Activated CD4-positive, CD25-positive, alpha-beta regulatory T cell treated with anti-CD3 and anti-CD28 coated beads, Interleukin-2, amount 50 U/mL, for 24 hours (primary cell): ENCODE measurements at places on chromosomes 1 and 21.
A peak's percentile ranks its signal among the peaks of the same experiment; 100 is the strongest.

GRCh38 chr1:151479462-151479861, 20.2 kb upstream of the POGZ start:
- no peak for ATAC-seq

GRCh38 chr1:20469406-20470076, 16.5 kb downstream of the CAMK2N1 start:
- no peak for ATAC-seq

GRCh38 chr1:15918962-15919715, 56.8 kb downstream of the ZBTB17 start:
- ATAC-seq: peak; percentile 99

GRCh38 chr1:204746838-204747442, 61.4 kb upstream of the LRRN2 start:
- ATAC-seq: peak; percentile 51

DNA sequence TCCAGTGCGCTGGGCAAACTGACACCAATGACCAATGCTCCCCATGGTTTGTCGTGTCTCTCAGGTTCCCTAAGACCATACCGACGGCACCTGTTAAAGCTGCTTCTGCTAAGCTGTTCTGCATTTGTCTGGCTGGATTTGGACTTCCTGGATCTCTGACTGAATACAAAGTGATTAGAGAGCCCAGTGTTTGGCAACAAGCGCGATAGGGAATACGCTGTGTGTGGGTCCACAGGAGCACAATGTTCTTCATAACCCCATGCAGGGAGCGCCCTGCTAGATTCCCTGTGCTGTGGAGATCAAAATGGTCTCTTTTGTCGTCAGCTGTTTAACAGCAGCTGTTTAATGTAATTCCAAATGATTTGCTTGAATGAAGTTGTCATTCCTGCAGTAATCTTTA, 26.0 kb upstream of the ESRRG start:
- ATAC-seq: no peak

GRCh38 chr1:226569879-226570547, 21.4 kb downstream of the STUM start:
- ATAC-seq: peak; percentile 60

- no peak for ATAC-seq
Observed at GRCh38 chr21:43343095-43343991, 83.6 kb downstream of the SIK1 start.

GRCh38 chr1:60277269-60277668, 203.7 kb upstream of the C1orf87 start:
- ATAC-seq: no peak

DNA sequence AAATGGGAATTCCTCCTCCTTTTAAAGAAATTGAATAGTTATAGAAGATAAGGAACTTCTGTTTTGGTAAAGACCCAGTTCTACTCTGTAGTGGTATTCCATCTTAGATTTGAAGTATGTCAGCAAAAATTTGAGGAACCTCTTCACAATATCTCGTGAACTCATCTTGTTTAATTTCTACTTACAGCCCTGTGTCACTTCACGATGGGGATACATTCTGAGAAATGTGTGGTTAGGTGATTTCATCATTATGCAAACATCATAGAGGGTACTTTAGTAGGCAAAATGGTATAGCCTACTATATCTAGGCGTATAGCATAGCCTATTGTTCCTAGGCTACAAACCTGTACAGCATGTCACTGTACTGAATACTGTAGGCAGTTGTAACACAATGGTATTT, 36.0 kb downstream of the ALG6 start:
- no peak for ATAC-seq

- ATAC-seq: no peak
Observed at GRCh38 chr1:201916649-201917249, 28.1 kb downstream of the SHISA4 start.

DNA sequence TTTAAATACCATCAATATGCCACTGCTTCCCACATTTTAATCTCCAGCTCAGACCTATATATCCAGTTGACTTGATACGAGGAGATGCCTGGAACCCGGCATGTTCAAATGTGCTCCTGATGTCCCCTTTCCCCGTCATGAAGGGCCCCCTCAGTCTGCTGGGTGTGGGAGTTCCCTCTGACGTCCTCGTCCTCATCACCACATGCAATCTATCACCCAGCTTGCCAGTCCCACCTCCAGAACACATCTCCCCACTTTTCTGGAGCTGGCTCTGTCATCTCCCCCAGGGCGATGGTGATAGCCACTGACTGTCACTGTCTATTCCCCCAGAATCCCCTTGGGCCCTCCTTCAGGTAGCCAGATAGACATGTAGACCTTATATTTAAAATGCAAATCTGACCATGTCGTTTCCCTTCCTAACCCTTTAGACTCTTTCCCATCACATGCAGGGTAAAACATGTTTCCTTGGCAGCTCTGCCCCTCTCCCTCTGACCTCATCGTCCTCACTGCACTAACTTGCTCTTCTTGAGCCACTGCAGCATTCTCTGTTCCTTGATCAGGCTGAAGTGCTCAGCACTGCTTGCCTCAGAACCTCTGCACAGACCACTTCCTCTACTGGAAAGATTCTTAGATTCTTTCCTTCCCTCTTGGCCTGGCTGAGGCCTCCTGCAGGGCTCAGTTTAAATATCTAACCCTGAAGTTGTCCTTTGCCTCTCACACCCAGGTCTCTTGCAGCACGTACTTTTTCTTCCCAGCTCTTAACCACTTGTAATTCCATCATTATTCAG, 7.4 kb downstream of the AZIN2 start:
- ATAC-seq: no peak

GRCh38 chr1:98325646-98326440, 335.7 kb upstream of the SNX7 start:
- no peak for ATAC-seq
